K562 (cell line): ENCODE measurements at places on chromosomes 3 and 15. TPM values are rescaled to one million over a fixed set of nuclear protein-coding genes. Genes with fewer than 3 reads are reported as not detected.

DNA sequence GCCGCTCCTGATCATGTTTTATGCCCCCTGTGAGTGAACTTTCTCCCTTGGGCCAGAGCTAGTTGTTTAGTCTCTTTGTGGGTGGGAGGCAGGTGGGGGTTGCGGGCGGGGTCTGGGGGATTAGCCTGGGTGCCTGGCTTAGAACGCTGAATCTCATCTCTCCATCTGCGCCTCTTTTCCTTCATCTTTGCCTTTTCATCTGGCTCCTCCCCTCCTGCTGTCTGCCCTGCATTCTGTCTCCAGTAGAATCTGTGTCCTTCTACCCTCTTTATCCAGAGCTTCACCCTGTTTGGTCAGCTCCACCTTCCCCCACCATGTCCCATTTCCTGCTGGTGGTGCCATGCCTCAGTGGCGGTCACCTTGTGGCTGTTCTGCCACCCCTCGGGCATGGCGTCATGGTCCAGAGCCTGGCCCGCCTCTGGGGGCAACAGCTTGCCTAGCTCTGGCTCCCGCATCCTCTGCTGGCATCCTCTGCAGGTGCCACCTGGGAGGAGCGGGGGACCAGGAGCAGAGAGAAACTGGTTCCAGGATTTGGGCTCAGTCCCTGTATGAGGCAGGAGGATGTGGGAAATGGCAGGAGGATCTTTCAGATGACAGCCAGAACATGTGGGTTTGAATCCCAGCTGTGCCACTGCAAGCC lies 44.3 kb downstream of the PDIA5 start:
- H3K27me3 ChIP-seq, result no peaks in the 10 kb centered on the region
- H3K36me3 ChIP-seq, result peaks cover 75% of the 10 kb centered on the region; the same call in 2 of the 3 replicates
- no peak for DNase-seq

DNA sequence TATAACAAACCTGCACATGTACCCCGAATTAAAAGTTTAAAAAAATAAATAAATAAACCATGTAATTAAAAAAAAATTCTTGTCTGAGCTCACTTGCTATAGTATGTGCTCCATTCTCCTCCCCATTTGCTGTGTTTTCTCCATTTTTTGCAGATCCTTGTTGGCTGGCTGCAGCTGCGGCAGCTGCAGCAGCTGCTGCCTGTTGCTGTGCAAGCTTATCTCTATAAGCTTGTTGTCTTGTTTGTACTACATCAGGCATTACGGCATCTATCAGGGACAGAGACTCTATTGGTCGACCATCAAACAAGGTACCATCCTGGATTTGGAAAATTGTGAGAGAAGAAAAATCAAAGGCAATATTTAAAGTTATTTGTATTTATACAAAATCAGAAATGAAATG lies 145.9 kb downstream of the TBL1XR1 start:
- no peaks in the 10 kb centered on the region for H3K27me3 ChIP-seq
- H3K27ac ChIP-seq, result no peak overlapping the region
- no peak overlapping the region for H3K4me3 ChIP-seq
- no peak for DNase-seq
- H3K4me1 ChIP-seq, result no peaks in the 10 kb centered on the region; the same call in 1 of the 2 replicates

The SI gene
- polyA plus RNA-seq, result not detected in 2 replicates

DNA sequence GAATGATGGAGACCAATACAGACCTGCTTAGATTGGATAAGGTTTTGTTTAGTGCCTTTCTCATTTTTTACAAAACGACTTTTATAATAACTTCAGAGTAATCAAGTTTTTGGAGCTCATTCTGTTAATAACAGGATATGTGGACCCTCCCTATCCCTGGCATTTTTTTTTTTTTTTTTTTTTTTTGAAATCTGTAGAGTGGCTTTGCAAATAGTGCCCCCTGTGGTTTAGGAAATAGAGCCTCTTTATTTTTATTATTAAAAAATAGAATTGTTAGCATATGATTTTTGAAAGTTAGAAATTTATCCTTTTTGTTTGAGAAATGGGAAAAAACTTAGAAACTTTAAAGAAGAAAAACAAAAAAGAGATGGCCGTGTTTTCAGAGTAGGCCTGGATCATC lies 11.4 kb downstream of the SKIL start:
- no peaks in the 10 kb centered on the region for H3K27me3 ChIP-seq
- no peaks in the 10 kb centered on the region for H3K4me1 ChIP-seq
- H3K4me3 ChIP-seq, result no peak overlapping the region
- H3K27ac ChIP-seq, result no peak overlapping the region
- DNase-seq, result no peak

The AHSG gene
- polyA plus RNA-seq, result not detected in 2 replicates

- H3K27me3 ChIP-seq, result no peaks in the 10 kb centered on the region
- H3K27ac ChIP-seq, result no peak overlapping the region
- H3K4me1 ChIP-seq, result no peaks in the 10 kb centered on the region
- DNase-seq, result no peak
- no peak overlapping the region for H3K4me3 ChIP-seq
Observed at GRCh38 chr3:18681818-18682345, 256.7 kb upstream of the SATB1 start.

DNA sequence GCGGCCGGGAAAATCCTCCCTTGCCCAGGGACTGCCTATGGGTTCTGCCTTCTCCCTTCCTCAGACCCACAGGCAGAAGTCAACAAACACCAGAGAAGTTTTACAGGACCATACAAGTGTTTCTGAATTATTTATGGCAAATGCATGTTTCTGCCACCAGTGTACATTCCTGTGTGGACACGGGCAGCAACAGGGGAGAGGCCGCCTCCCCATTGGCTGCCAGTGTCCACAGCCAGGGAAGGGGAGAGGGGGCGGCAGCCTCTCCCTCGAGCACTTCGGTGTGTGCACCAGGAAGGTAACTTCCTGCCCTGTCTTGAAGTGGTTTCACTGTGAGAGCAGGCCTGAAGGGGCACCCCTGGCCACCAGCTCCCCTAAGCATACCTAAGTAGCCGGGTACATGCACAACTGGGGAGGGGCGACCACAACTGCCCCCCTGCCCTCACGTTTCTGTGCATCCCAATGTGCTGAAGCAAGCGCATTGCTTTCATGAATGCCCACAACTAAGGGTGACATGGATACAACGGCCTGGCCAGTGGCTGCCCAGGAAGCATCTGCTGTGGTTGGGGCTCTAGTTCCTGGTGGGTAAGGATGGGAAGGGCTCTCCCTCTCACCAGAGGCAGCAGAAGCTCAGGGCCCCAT lies 14.8 kb upstream of the SHISA5 start:
- H3K27ac ChIP-seq, result no peak overlapping the region
- no peak for DNase-seq
- H3K27me3 ChIP-seq, result no peaks in the 10 kb centered on the region
- H3K36me3 ChIP-seq, result peaks cover 15% of the 10 kb centered on the region; the same call in 2 of the 3 replicates
- 0 out of 2 replicates have a peak, but pooled peaks cover 3% of the 10 kb centered on the region for H3K4me1 ChIP-seq

- H3K27ac ChIP-seq, result no peak overlapping the region
- DNase-seq, result no peak
- no peaks in the 10 kb centered on the region for H3K36me3 ChIP-seq
- no peak overlapping the region for H3K4me3 ChIP-seq
Observed at GRCh38 chr15:45439521-45440260, 61.3 kb upstream of the GATM start.

DNA sequence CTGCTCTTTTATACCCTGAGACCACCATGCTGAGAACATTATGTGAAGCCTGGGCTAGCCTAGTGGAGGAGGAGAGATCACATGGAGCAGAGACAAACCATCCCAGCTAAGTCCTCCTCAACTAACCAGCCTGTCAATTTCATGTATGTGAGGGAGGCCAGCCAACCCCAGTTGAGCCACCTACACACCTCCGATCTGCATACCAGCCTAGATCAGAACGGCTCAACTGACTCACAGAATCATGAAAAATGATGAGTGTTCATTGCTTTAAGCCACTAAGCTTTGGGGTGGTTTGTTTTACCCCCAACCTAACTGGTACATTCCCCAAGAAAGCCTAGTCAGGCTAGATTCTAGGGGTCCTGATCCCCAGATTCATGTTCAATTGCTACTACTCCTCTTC lies 19.4 kb upstream of the CA12 start:
- H3K4me1 ChIP-seq, result peaks cover 24% of the 10 kb centered on the region
- H3K27me3 ChIP-seq, result no peaks in the 10 kb centered on the region
- DNase-seq, result no peak

The IL17RE gene
- polyA plus RNA-seq, result 0.23 and 0.32 TPM in 2 replicates

DNA sequence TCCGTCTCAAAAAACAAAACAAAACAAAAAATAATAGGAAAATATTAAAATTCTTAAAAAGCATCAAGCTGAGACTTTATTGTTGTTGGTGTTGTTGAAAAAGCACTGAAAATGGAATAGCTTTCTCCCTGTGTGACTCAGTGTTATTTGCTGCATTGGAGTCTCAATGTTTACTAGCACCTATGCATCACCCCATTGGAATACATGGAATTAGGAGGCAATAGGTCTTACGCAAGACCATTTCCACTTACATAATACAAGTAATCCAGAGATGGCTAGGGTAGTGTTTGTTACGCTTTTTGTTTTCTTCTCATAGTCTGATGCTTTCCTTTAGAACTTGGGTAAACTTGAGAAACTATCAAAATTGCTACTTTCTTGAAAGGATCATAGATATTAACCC lies 15.2 kb downstream of the GXYLT2 start:
- no peak overlapping the region for H3K4me3 ChIP-seq
- H3K4me1 ChIP-seq, result no peaks in the 10 kb centered on the region; the same call in 1 of the 2 replicates
- H3K27me3 ChIP-seq, result no peaks in the 10 kb centered on the region
- no peak overlapping the region for H3K27ac ChIP-seq

The KIAA1143 gene
- 24.0 and 25.6 TPM in 2 replicates for polyA plus RNA-seq

DNA sequence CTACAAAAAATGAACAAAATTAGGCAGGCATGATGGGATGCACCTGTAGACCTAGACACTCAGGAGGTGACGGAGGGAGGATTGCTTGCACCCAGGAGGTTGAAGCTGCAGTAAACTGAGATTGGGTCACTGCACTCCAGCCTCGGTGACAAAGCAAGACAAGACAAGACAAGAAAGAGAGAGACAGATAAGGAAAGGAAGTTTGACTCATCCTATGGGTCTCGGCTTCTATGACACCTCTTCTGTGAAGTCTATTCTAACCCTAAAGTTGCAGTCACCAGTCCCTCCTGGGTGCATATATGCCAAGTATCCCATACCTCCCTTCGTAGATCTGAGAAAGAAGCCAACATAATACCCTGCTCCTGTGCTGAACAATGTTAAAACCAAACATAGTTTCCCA lies 7.9 kb upstream of the ZMAT3 start:
- H3K4me3 ChIP-seq, result no peak overlapping the region
- H3K4me1 ChIP-seq, result no peaks in the 10 kb centered on the region
- no peaks in the 10 kb centered on the region for H3K36me3 ChIP-seq
- H3K27ac ChIP-seq, result no peak overlapping the region
- H3K27me3 ChIP-seq, result no peaks in the 10 kb centered on the region
- DNase-seq, result no peak

DNA sequence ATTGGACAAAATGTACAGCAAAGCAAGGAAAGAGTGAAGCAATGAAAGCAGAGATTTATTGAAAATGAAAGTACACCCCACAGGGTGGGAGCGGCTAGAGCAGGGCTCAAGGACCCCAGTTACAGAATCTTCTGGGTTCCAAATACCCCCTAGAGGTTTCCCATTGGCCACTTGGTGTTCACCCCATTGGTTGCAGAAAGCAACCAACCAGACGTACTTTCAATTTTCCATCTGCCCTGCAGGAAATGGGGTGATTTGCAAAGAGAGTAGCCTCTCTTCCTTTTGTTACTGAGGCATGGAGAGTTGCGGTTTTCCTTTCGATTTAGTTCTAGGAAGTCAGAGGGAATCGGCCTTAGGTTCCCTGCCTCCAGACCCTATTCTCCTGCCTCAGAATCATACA lies 2.4 kb downstream of the PML start:
- H3K27ac ChIP-seq, result no peak overlapping the region
- no peak for DNase-seq
- peaks cover 29% of the 10 kb centered on the region for H3K4me1 ChIP-seq
- peaks cover 39% of the 10 kb centered on the region for H3K36me3 ChIP-seq
